Kidney epithelial cell (primary cell): ENCODE measurements at places on chromosomes 2 and 18.

- DNase-seq, result no peak
These were observed 133.7 kb downstream of the RHBDD1 start for GRCh38 chr2:226969417-226970080.

- no peak for DNase-seq
These were observed 8.8 kb downstream of the NFATC1 start for GRCh38 chr18:79404567-79404910.

GRCh38 chr2:237765875-237766274 is 32.7 kb upstream of the RBM44 start:
- DNase-seq, result no peak

- DNase-seq, result no peak
These were observed 95.4 kb upstream of the ZNF532 start for GRCh38 chr18:58769321-58769720.

DNA sequence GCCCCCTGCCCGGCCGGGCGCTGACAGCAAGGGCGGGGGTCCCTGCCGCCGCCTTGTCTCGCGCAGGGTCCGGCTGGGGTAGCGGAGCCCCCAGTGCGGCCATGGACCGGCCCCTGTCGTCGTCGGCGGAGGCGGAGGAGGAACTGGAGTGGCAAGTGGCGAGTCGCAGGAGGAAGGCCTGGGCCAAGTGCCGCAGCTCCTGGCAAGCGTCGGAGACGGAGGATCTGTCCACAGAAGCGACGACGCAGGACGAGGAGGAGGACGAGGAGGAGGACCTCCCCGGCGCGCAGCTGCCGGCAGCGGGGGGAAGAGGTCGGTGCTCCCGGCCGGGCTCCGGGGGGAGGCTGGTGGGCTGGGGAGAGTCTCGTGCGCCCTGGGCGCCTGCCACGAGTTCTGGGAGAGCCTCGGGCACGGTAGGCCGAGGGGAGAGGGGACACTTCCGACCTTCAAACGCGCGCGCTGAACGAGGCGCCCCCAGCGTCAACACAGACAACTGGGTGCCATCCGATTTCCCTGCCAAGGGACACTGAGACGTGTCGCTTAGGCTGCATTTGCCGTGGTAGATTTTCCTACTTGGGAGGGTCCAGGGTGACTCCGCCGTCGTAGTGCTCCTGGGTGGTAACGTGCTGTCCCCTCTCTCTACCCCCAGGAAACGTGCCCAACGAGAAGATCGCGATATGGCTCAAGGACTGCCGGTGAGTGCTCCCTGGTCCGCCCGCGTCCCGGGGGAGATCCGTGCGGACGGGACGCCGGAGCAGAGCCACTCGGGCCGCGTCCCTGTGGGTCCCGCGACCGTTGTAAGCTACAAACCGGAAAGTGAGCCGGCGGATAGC is 652 bp downstream of the ITPRID2 start:
- DNase-seq, result no peak

DNA sequence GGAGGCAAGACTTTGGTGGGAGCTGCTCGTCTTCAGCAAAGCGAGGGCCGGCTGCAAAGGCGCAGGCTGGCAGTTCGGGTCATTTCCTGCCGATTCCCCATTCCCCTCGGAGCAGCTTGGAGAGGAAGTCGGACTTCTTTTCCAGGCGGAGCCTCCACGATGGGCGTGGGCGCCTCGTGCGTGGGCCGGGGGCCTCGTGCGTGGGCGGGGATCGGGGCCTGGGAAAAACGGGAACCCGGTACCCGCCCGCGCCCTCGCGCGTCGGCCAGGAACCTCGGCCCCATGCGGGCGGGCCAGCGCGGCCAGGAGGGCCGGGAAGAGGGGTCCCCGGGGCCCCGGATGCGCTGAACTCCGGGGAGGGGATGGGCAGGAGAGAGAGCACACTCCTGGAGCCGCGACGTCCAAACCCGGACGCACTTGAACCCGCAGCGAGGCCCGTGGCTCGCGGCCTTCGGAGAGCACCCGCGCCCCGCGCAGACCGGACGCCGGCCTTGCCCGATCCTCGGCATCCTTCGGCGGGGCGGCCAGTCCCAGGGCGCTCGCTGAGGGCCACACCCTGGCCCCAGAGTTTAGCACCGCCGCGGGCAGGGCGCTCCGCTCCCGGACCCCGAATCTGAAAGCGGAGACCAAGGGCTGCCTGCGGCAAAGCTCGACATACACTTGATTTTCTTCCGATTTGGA is 368.4 kb downstream of the MTX2 start:
- no peak for DNase-seq

- no peak for DNase-seq
These were observed 38.3 kb upstream of the EPB41L3 start for GRCh38 chr18:5582076-5582475.

DNA sequence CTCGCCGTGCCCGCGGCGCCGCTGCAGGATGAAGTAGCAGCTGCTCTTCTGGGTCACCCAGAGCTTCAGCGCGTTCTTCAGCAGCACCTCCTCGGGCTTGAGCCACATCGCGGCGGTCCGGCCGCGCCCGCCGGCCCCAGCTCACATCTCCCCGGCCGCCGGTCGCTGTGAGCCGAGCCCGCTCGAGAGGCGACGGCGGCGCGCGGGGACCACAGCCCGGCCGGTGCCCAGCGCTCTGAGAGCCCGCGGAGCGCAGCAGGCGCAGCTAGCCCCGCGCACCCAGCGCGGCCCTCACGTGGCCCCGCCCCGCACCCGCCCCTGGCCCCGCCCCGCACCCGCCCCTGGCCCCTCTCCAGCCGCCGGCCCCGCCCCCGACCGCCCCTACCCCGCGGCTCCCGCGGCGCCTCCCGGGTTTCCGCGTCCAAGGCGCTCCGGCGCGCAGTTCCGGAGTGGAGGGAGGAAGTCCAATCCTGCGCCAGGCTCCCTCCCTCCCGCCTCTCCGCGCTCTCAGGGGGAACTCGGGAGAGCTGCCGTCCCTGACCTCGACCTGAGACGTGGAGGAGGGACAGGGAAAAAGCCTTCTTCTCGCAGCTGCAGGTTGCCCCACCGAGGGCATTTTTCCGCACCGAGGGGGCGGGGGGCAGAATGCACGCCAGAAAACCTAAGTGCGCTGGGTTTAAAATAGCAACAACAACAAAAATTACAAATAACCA is at the start of gene TBC1D8:
Gene TBC1D8, minus strand, starts transcription at position 237 of the 713 bp plus-strand sequence. Its CDS starts 129 bp downstream, at position 108.
- DNase-seq, result no peak

DNA sequence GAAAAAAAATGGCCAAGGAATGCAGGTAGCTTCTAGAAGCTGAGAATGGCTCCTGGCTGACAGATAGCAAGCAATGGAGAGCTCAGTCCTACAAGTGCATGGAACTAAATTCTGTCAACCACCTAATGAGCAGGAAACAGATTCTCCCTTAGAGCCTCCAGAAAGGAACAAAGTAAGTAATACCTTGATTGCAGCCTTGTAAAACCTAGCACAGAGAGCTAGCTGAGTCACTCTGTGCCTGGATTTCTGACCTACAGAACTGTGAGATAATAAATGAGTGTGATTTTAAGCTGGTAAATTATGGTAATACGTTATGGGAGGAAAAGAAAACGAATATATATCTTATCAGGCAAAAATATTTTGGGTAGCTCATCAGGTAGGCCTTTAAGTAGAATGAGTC is 7.4 kb upstream of the LNPK start:
- DNase-seq, result no peak

DNA sequence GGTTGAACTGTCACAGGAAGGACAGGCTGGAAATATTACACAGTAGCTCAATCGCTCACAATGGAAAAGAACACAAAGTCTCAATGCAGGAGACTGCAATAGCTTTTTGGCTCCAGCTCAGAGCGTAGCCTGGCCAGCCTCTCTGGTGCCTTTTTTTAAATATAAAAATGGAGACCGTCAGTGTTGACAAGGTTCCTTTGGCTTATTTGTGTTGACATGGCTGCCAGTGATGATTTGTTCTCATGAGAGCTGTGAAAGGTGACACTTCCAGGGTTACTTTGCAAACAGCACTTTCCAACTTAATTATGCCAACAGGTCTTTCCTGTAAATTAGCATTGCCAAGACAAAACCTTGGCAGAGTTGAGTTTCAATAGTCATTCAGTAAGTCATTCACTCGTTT is 70.8 kb downstream of the KCNE4 start:
- no peak for DNase-seq

- no peak for DNase-seq
These were observed 83.4 kb upstream of the ZEB2 start for GRCh38 chr2:144603334-144603733.

DNA sequence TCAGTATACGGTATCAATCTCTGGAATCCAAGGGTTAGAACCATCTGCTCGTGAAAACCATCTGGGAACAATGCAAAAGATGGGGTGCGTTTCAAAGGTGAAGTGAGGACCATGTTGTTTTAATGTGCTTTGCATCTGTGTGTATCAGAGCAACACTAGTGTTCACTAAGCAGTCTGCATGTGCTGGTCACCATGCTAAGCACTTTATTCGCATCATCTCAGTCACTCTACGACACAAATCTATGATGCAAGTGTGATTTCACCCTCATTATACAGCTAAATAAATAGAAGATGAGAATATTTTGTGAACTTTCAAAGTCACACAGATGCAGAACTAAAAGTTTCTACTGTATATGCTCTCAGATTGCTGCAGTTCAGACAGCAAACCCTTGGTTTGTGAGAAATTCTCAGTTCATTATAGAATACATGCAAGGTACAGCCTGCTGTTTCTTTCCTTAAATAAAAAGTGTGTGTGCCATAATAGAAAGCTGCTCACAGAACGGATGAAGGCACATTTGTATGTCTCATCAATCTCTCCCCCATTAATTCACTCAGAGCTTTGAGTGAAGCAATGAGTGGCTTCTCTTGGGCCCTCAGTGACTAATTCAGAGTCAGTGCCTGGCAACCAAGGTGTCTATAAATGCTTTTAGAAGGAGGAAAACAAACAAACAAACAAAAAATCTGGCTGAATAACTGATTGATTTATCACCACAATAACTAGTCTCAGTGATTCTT is 652.8 kb upstream of the SOX11 start:
- no peak for DNase-seq

DNA sequence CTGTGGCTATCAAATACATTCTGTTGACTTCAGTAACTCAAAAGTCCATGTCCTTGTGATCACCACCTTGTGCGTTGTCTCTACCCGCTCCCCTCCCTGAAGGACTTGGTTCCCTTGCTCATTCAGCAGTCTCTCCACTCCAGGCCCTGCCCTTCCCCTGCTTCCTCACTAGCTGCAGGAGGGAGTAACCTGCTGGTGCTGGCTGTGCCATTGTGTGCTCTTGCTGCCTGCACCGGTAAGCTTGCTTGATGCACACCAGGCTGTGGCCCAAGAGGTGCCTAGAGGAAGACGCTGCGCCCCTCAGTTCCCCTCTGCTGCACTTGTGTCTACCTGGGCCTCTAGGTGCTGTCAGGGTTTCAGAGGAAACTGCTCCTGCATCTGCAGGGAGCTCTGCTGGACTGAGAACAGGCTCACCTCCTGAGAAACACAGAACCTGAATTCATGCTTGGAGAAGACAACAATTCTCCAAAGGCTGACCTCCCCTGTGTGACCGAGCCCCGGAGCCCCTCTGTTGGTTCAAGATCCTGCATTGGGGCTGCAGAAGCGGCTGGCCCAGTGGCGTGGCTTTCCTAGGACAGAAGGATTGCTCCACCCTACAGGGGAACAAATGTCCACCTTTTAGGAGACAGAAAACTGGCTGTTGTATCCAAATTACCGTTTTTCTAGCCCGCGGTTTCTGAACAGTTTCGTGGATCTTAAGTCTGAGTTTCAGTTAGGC is 33.6 kb downstream of the PTPRM start:
- DNase-seq, result no peak

GRCh38 chr18:64100116-64100922 is 48.6 kb downstream of the LINC00305 start:
- no peak for DNase-seq

DNA sequence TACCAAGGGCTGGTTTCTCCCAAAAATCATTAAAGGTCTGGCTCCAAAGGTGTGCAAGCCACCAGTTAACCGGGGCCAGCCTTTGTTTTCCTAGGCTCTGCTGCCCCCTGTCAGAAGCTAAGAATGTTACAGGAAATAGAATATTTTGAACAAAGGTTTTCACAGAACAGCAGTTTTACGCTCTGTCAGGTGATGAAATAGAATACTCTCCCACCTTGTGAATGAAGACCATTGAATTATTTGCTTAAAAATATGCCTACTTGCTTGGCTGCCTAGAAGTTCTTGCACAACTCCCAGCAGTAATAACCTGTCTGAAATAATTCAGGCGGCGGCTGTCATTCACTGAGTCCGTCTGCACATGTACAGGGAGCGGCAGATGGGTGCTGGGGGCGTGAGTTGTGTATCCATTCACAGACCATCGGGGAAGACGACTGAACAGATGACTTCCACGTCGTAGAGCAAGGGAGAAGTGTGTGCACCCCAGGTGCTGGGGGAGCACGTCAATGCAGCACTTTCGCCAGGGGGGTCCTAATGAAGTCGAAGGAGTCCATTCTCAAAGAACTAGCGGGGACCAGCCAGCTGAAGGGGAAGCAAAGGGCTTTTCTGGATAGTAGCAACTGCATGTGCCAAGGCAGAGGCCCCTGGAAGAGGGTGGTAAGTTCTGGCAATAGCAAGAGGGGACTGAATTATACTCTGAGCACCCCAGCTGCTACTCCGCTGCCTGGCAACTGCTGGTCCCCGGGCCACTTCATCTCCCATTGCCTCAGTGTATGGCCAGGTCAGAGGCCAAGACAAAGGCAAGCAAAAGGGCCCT is 56.1 kb downstream of the SF3B1 start:
- no peak for DNase-seq

DNA sequence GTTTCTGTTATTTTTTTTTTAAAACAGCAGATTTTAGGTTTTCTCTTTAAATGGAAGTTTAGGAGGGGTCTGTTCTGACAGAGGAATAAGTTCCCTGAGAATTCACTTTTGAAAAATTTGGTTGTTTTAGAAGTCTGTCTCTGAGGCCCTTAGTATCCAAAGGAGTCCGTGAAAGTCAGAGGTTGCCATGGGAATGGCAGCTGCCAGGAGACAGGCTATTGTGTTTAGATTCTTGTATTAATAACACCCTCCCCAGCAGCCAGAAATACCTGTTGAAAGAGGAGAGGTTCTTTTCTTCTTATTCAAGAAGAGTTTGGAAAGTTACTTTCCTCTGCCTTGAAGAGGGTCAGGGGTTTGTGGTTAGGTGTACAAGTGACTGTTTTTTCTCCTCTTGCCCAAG is 29.5 kb downstream of the TNP1 start:
- DNase-seq, result no peak

- DNase-seq, result no peak
These were observed 35.5 kb downstream of the DDX18 start for GRCh38 chr2:117850015-117850414.

DNA sequence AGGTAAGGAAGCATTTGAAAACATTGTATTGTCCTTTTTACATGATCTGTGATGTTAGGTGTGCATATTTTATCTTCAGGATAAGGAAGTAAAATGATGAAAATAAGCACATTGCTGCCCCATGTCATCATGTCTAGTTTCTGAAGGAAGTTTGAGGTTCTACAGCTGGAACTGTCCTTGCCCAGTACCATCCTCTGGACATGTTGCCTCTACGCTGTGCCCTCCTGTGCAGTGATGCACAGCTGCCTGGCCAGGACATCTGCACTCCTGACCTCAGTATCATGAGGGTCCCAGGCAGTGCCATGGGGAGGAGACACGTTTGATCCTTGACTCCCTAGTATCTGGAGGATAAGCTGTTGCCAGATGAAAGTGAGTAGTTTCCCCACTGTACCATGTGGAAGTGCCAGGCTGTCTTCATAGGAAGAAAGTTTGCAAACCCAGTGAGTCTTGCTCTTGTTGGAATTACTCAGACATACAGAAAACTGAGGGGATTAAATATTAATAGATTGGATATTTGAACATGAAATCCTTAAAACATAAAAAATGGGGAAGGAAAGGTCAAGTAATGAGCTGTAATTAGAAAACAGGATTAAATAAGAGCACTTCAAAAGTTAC is 9.5 kb downstream of the ALKAL2 start:
- DNase-seq, result no peak
